ENCODE measurements at places on chromosomes 12 and 14. TPM values are rescaled to one million over a fixed set of nuclear protein-coding genes. Genes with fewer than 3 reads are reported as not detected.
A peak's percentile ranks its signal among the peaks of the same experiment; 100 is the strongest.

DNA sequence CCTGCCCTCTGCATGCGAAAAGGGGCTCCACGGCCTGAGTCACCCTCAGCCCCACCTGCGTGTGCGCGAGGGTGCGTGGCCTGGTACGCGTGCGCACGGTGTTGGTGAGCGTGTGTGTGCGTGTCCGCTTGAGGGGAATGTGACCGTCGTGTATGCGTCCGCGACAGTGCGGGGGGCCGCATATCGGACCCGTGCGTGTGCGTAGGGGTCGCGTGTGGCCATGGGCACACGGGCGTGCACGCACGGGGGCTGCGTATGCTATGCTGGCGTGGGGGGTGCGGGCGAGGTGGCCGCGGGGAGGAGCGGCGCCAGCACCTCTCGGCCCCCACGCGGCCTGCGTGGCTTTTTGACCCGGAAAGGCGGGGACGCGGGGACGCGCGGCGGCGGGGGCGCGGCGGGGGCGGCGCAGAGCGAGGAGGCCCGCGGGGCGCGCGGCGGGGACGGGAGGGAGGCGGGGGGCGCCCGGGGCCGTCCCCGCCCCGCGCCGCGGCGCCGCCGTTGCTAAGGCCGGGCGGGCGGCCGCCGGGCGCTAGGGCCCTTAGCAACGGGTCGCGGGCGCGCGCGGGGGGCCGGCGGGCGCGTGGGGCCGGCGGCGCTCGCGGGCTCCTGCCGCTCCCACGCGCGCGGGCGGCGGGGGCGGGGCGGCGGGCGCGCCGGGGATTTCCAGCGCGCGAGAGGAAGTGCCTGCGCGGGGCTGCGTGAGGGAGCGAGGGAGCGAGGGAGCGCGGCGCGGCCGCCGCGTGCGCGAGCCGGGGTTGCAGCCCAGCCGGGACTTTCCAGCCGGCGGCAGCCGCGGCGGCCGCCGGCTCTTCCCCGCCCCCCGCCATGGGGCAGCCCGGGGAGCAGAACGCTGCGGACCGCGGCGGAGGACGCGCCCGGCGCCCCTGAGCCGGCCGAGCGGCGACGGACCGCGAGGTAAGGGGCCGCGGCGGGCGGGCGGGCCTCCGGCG is at the start of gene TRAF3:
TSS of gene TRAF3 (plus strand) at position 689 of the 950 bp plus-strand sequence. CDS start 92,753 bp downstream, outside the sequence.
- peak within 1 kb of the TSS; percentile 90 for H3K27ac ChIP-seq
- DNase-seq = peak; percentile 68
- H3K36me3 ChIP-seq = no peaks in the 10 kb centered on the region
- peaks cover 38% of the 10 kb centered on the region for H3K4me1 ChIP-seq

Gene IL22
- not detected for total RNA-seq

Gene AMN
- total RNA-seq = 0.30 TPM

Gene MMAB
- 23.3 TPM for total RNA-seq

Gene POTEM
- total RNA-seq = not detected

GRCh38 chr12:105580821-105581352 is 250.4 kb downstream of the C12orf75 start:
- H3K4me1 ChIP-seq = peaks cover 16% of the 10 kb centered on the region
- DNase-seq = no peak
- H3K27me3 ChIP-seq = no peaks in the 10 kb centered on the region
- peak overlapping the region; percentile 29 for H3K27ac ChIP-seq
- no peaks in the 10 kb centered on the region for H3K36me3 ChIP-seq
- H3K4me3 ChIP-seq = no peak overlapping the region

DNA sequence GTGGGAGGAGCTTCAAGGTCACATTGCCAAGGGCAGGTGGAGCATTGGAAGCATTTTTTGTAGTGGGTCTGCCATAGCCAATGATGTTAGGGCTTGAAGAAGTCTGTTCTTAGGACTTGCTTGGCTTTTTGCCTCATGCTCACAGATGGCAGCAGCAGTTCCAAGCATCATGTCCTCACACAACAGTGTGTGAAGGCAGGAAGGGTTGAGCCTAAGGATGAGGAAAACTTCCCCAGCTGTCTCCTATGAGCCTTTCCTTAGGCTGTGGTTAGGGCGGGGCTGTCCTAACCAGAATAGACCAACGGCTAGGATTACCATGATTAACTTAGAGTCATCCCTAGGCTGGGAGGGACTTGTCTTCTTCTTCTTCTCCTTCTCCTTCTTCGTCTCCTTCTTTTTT is 76.2 kb upstream of the KCNA1 start:
- H3K36me3 ChIP-seq = no peaks in the 10 kb centered on the region
- H3K4me3 ChIP-seq = no peak overlapping the region
- no peak overlapping the region for H3K27ac ChIP-seq
- DNase-seq = no peak
- H3K27me3 ChIP-seq = no peaks in the 10 kb centered on the region
- H3K4me1 ChIP-seq = no peaks in the 10 kb centered on the region

GRCh38 chr14:40911141-40911540 is 695.5 kb upstream of the LRFN5 start:
- no peaks in the 10 kb centered on the region for H3K36me3 ChIP-seq
- no peaks in the 10 kb centered on the region for H3K4me1 ChIP-seq
- no peak for DNase-seq
- peaks cover 6% of the 10 kb centered on the region for H3K27me3 ChIP-seq
- H3K4me3 ChIP-seq = no peak overlapping the region

Gene TGM1
- total RNA-seq = 3.2 TPM

GRCh38 chr14:75492832-75493591 is 29.3 kb upstream of the BATF start:
- H3K27me3 ChIP-seq = peaks cover 5% of the 10 kb centered on the region
- no peak overlapping the region for H3K4me3 ChIP-seq

DNA sequence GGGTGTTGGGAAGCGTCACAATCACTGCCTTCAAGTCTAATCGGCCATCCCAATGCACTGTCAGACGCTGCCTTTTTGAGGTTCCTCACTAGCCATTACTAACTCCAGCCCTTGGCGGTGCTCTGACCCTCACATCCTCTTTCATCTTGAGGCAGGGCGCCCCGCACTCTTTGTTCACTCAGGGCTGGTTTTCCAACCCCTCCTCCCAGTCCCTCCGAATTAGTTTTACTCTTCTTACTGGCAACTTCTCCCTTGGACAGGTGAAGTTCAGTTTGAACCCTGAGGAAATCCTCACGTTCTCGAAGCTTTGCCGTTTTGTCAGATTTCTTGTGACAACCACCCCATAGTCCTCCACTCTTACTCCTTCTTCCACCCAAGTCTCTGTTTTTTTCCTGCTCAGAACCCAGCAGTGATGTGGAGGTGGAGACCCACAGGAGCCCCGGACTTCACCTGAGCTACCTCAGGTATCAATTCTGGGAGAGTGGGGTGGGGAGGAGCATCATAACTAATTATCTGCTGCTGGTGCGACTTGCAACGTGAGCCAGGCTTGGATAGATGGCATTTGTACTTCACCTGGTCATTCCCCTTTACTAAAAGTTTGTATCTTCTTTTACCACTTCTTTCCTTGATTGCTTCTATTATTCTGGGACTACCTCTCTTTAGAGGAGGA is 757 bp downstream of the ZC3H10 start:
- H3K36me3 ChIP-seq = peaks cover 9% of the 10 kb centered on the region
- peaks cover 33% of the 10 kb centered on the region for H3K4me1 ChIP-seq
- H3K27me3 ChIP-seq = no peaks in the 10 kb centered on the region
- H3K4me3 ChIP-seq = peak overlapping the region; percentile 89

DNA sequence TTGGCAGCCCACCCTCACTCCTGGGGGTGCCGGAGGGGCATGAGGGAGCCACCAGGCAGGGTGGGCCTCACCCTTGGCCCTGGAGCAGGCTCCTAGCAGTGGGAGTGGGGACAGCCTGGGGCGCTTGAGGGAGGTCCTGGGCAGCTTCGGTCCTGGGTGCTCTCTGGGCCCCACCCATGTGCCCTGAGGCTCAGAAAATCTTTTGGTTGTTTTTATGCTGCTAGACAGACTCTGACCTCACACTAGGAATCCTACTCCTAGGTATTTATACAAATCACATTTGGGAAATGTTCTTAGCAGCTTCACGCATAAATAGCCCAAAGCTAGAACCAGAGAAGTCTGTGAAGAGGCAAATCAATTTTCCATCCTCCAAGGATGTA is 10.9 kb upstream of the ULK1 start:
- no peaks in the 10 kb centered on the region for H3K27me3 ChIP-seq
- peaks cover 4% of the 10 kb centered on the region for H3K36me3 ChIP-seq
- H3K4me3 ChIP-seq = no peak overlapping the region
- DNase-seq = no peak
- peak overlapping the region; percentile 69 for H3K27ac ChIP-seq
- peaks cover 13% of the 10 kb centered on the region for H3K4me1 ChIP-seq

Gene CINP
- total RNA-seq = 24.1 TPM

Gene GCH1
- total RNA-seq = 0.56 TPM

GRCh38 chr14:74144789-74145188 is 60.0 kb downstream of the LIN52 start:
- H3K27me3 ChIP-seq = no peaks in the 10 kb centered on the region
- H3K4me3 ChIP-seq = no peak overlapping the region
- H3K4me1 ChIP-seq = peaks cover 7% of the 10 kb centered on the region
- peaks cover 3% of the 10 kb centered on the region for H3K36me3 ChIP-seq

DNA sequence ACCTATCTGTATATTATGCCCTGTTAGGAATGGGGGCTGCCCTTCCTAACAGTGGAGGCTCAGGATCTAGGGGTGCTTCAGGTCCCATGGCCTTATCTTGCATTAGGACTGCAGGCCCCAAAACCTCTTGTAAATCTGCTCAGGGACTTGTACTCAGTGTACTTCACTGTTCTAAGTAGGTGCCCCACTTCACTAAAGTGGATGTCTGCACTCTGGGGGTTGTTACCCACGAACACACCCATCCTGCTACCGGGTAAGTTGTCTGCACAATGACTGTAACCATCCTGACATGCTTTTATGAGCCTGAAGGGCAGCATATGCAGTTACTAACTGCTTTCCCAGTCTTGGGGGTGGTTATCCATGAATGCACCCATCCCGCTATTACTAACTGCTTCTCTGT is 163.0 kb downstream of the PTCSC3 start:
- DNase-seq = no peak
- no peaks in the 10 kb centered on the region for H3K36me3 ChIP-seq
- no peak overlapping the region for H3K4me3 ChIP-seq
- H3K27ac ChIP-seq = no peak overlapping the region

DNA sequence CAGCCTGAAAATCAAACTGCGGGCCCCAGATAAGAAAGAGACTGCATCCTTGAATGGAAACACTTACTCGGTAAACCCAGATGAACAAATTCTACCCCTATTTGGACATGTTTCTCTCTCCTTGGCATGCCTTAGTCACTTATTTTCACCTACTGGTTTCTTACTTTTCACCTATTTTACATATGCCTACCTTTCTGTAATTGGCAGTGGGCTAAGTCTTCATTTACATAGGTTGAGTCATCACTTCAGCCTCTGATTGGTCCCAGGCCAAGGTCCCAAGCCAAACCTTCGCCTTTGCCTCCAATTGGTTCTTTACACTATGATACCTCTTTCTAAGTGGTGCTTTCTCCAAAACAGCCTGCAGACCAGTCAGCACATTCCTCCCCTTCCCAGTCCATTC is 111.3 kb downstream of the DYRK2 start:
- H3K4me1 ChIP-seq = no peaks in the 10 kb centered on the region
- DNase-seq = no peak
- no peaks in the 10 kb centered on the region for H3K36me3 ChIP-seq

GRCh38 chr14:104977681-104978653 is at the start of gene AHNAK2:
AHNAK2 (minus strand) TSS chr14:104978374; CDS start chr14:104978237, 137 bp downstream.
- H3K36me3 ChIP-seq = no peaks in the 10 kb centered on the region
- peak within 1 kb of the TSS; percentile 79 for H3K27ac ChIP-seq
- peak within 1 kb of the TSS; percentile 91 for H3K4me3 ChIP-seq
- peaks cover 52% of the 10 kb centered on the region for H3K4me1 ChIP-seq
- H3K27me3 ChIP-seq = no peaks in the 10 kb centered on the region
- DNase-seq = peak; percentile 86

Gene HOXC12
- total RNA-seq = not detected

GRCh38 chr12:11437966-11438365 is 42.6 kb upstream of the PRB2 start:
- no peak for DNase-seq
- no peaks in the 10 kb centered on the region for H3K4me1 ChIP-seq
- no peaks in the 10 kb centered on the region for H3K27me3 ChIP-seq
- H3K4me3 ChIP-seq = no peak overlapping the region

GRCh38 chr14:104179126-104179525 is 40.7 kb downstream of the KIF26A start:
- no peak for DNase-seq
- no peak overlapping the region for H3K27ac ChIP-seq
- no peaks in the 10 kb centered on the region for H3K4me1 ChIP-seq
- no peaks in the 10 kb centered on the region for H3K36me3 ChIP-seq
- peaks cover 2% of the 10 kb centered on the region for H3K27me3 ChIP-seq

- H3K36me3 ChIP-seq = no peaks in the 10 kb centered on the region
- no peaks in the 10 kb centered on the region for H3K27me3 ChIP-seq
- peak within 1 kb of the TSS; percentile 88 for H3K4me3 ChIP-seq
Observed at GRCh38 chr14:24398653-24399446, at the start of gene NYNRIN. NYNRIN (plus strand) TSS chr14:24399003; CDS start chr14:24399247, 244 bp downstream.

GRCh38 chr12:56188131-56188777 is 1.0 kb downstream of the SMARCC2 start:
- H3K4me1 ChIP-seq = peaks cover 30% of the 10 kb centered on the region
- H3K36me3 ChIP-seq = peaks cover 10% of the 10 kb centered on the region
- no peaks in the 10 kb centered on the region for H3K27me3 ChIP-seq
- DNase-seq = no peak
- peak overlapping the region; percentile 74 for H3K4me3 ChIP-seq
- peak overlapping the region; percentile 71 for H3K27ac ChIP-seq

Gene MYF5
- not detected for total RNA-seq

GRCh38 chr12:19639781-19640415 is 200.6 kb downstream of the AEBP2 start:
- H3K36me3 ChIP-seq = no peaks in the 10 kb centered on the region
- H3K27ac ChIP-seq = no peak overlapping the region
- H3K4me3 ChIP-seq = no peak overlapping the region

- no peak overlapping the region for H3K27ac ChIP-seq
- no peak overlapping the region for H3K4me3 ChIP-seq
- no peaks in the 10 kb centered on the region for H3K4me1 ChIP-seq
Observed at GRCh38 chr12:81644503-81644902, 114.6 kb downstream of the PPFIA2 start.

Gene CEP128
- total RNA-seq = 3.5 TPM

- H3K4me3 ChIP-seq = no peak overlapping the region
- no peak for DNase-seq
- H3K27me3 ChIP-seq = no peaks in the 10 kb centered on the region
- no peak overlapping the region for H3K27ac ChIP-seq
- H3K36me3 ChIP-seq = no peaks in the 10 kb centered on the region
Observed at GRCh38 chr12:30012816-30013450, 229.2 kb upstream of the TMTC1 start.

GRCh38 chr12:125381373-125381772 is 316.1 kb downstream of the AACS start:
- H3K36me3 ChIP-seq = no peaks in the 10 kb centered on the region
- no peak for DNase-seq
- H3K27ac ChIP-seq = no peak overlapping the region
- no peak overlapping the region for H3K4me3 ChIP-seq
- H3K4me1 ChIP-seq = no peaks in the 10 kb centered on the region
- H3K27me3 ChIP-seq = no peaks in the 10 kb centered on the region

Gene SYNDIG1L
- not detected for total RNA-seq

DNA sequence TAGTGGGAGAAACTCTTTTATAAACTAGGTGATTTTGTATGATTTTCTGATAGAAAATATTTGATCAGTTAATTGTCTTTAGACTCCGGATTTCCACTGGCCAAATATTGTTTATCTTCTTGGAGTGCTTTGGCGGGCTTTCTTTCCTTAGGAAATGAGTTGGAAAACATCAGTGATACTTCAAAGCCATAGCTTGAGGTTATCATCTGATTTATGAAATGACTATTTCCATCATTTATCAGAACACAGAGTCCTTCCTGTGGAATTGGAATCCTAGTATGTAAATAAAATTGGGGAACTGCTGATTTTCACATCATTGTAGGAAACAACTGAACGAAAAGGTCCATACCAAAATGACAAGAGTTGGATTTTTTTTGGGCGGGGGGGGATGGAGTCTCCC is 186.0 kb upstream of the DCN start:
- H3K36me3 ChIP-seq = no peaks in the 10 kb centered on the region
- DNase-seq = no peak
- H3K27ac ChIP-seq = no peak overlapping the region
- H3K27me3 ChIP-seq = no peaks in the 10 kb centered on the region
- H3K4me3 ChIP-seq = no peak overlapping the region
- no peaks in the 10 kb centered on the region for H3K4me1 ChIP-seq
